ENCODE measurements at places on chromosomes 2 and 18.

DNA sequence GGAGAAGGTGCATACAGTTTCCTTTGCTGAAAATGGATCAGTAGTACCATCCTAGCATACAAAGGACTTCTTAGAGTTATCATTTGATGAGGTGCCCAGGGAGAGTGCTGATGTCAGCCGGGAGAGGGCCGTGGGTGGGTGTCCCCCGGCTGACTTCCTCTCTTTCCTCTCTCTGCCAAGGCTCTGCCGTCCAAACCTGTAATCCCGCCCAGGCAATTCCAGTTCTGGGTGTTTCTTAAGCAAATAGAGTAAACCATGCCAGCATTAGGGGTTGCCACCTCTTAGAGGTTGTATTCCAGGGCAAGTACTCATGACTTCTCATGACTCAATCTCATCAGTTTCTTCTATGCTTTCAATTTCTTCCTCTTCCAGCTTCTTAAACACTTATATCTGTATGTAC is 117.2 kb downstream of the GATA6 start:
- DNase-seq = peak; percentile 66

- no peak for DNase-seq
Measured at GRCh38 chr2:99554238-99554637, 64.4 kb upstream of the REV1 start.

DNA sequence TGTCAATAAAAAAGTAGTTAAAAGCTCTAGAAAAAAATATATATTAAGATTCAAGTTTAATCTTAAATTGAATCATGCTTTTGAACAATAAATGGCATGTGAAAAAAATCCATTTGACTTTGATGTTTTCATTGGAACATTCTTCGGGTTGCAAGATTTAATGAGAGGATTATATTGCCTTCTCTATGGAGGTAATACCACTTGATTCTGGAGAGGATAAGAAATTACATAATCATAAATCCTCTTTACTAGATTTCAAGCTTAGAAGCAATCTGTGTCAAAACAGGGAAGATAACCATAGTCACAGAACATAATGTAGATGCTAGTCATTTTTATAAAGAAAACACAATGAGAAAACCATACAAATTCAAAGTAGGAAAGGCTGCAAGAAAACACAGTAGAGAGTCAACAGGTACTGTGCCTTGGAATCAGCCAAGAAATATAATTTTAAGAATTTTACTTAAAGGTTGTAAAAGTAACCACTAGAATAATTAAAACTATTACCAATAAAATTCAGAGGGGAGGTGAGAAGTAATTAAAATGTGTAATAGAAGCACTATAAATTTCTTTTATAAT is 18.7 kb upstream of the MAPRE2 start:
- no peak for DNase-seq

DNA sequence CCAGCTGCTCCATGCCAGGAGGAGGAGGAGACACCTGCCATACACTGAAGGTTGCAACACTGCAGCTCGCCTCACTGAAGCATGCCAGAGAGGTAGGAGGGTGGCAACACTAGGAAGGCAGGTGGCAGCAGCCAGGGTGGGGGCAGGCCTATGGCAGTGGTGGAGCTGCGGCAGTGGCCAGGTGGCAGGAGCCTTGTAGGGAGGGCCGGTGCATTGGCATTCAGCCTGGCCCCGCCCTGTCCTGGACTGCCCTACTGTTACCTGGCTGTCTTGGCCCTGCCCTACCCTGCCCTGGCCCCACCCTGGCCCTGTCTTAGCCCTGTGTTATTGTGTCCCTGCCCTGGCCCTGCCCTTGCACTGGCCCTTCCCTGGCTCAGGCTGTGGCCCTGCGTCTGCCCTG is 7.4 kb upstream of the ANKRD62 start:
- no peak for DNase-seq

GRCh38 chr2:118766871-118767270 is 80.6 kb downstream of the EN1 start:
- no peak for DNase-seq

GRCh38 chr2:57877811-57878170 is 168.8 kb upstream of the VRK2 start:
- DNase-seq = no peak

DNA sequence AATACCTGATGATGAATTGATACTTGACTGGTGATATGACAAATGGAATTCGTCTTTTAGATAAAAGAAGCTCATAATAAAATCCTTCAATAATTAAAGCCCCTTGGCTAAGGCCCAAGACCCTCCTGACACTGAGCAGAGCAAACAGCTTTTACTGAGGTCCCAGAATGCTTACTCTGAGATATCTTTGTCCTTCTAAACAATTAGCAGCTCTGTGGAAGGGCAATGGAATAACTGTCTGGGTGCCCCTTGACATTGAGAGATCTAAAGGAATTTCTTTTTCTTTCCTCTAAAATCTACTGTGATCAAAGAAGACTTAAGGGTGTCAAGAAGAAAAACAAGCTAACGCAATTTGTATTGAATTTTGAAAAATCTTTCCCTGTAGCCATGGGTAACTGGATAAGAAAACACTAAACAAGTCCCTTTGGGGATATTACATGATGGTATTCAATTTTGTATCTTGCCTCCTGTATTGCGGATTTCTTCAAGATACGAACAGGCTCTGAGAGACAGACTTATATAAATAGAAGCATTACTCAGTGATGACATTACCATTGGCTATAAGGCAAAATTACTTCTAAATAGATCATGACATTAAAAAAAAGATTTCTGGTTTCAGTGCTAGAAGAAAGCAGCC is 128.8 kb downstream of the MREG start:
- DNase-seq = no peak

- DNase-seq = no peak
Measured at GRCh38 chr2:58155160-58155778, 85.9 kb downstream of the FANCL start.

GRCh38 chr2:237109421-237109934 is 23.8 kb downstream of the COPS8 start:
- DNase-seq = no peak

GRCh38 chr18:13545955-13546354 is 180.4 kb downstream of the FAM210A start:
- no peak for DNase-seq

DNA sequence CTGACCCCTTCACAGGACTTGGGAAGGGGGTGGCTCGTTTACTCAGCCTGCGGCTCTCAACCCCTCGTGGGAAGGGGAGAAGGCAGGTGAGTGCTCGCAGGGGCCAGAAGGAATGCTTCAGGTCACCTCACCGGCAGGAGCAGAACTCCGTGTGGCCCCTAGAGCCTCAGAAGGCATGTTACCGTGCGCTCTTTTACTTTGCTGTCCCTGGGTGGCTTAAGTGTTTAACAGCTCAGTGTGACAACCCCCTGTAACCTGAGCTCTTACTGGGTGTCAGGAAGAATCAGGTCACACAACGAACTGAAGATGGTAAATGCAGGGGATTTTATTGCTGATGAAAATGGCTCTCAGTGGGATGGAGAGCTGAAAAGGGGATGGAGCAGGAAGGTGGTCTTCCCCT is 1235.4 kb downstream of the LRP1B start:
- no peak for DNase-seq

GRCh38 chr18:13405305-13406038 is 186.9 kb downstream of the LDLRAD4 start:
- DNase-seq = no peak

DNA sequence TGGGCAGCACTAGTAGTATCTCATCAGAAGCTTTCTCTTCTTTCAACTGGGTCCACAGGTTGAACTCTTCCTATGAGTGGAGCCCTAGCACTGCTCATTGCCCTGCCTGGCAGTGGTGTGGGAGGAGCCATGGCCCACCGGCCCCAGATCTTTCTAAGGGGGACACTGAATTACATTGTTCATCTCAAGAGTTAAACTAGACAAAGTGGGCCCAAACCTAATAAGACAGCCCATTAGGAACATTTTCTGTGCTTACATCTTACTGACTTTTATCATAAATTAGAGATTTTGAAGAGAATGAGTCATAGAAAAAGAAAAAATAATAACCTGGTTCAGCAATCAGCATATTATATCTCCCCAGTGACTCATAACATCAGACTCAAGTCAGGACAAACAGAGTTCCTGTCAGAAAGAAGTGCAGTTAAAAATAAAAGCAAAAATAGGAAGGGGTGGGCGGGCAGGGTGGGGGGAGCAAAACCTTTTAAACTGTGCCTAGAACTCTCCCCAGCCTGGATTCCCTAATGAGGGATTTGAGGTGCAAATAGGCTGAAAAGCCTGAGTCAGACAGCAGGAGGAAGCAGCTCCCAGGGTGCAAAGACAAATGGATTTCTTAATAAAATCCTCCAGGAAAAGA is 161.6 kb upstream of the TRIB2 start:
- no peak for DNase-seq

GRCh38 chr18:34807106-34807796 is 97.2 kb downstream of the DTNA start:
- DNase-seq = no peak

- DNase-seq = no peak
Measured at GRCh38 chr18:50961974-50962373, 5.9 kb upstream of the ELAC1 start.

Measured in left cardiac atrium (tissue), 4 donors.